Activated naive CD4-positive, alpha-beta T cell treated with anti-CD3 and anti-CD28 coated beads, Interleukin-2, amount 50 U/mL, for 72 hours (primary cell): ENCODE measurements at places on chromosomes 7 and 10. TPM values are rescaled to one million over a fixed set of nuclear protein-coding genes. Genes with fewer than 3 reads are reported as not detected.

- no peak for DNase-seq
Observed at GRCh38 chr7:97002555-97003261, 2.6 kb upstream of the DLX6 start.

- DNase-seq = no peak
Observed at GRCh38 chr10:3473271-3473670, 300.7 kb upstream of the PITRM1 start.

The ASB4 gene
- not detected for total RNA-seq

DNA sequence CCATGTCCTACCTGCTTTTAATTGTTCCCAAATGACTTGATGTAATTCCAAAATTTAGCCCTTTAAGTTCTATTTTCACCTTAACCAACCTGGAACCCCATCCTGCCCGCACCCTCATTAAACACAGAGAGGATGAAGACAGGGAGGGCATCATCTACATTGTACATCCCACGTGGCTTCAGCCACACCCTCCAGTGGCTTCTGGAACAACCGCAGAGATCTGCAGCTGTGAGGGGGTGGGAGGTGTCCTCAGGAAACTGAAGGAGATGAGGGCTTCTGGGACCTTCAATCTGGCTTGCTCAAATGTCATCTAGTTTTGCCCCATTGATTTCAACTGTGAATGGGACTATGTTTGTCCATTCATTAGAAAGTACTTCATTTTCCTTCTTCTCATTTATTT is 39.0 kb downstream of the AKR1B1 start:
- DNase-seq = no peak

DNA sequence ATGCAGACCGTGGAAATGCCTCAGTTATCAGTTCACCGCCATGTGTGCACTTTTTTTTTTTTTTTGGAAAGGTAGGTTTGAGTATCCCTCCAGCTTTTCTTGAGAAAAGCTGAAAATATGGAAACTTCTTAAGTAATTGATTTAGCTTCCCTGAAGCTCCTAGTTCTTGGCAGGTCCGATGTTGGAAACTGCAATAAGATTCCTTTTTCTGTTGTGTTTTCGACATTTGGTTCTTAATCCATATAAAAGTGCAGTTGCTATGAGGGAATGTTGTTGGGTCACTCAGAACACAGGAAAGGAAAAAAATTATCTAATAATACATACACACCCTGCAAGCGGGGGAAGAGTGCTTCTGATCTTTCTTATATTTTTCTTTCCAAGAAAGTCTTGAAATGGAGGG is 665.2 kb downstream of the INHBA start:
- DNase-seq = no peak

The CNNM1 gene
- 2.2 TPM for total RNA-seq

DNA sequence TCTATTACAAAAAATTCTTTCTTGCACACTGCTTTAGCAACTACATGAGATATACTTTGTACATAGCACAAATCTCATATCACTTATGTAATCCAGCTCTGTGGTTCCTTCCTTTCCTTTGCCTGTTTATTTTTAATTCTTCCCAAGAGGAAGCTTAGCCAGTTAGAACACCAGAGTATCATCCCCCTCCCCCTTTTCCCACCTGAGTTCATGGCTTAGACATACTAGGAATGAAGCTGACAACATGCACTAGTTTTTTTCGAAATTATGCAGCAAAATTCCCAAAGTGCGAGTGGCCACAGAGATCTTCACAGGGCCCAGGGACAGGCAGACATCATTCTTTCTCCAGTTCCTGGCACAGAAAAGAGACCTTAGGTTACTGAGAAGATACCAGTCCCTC is 17.8 kb downstream of the CAV1 start:
- no peak for DNase-seq

The HABP2 gene
- total RNA-seq = not detected

GRCh38 chr7:66442385-66442784 is 186.3 kb upstream of the KCTD7 start:
- no peak for DNase-seq

DNA sequence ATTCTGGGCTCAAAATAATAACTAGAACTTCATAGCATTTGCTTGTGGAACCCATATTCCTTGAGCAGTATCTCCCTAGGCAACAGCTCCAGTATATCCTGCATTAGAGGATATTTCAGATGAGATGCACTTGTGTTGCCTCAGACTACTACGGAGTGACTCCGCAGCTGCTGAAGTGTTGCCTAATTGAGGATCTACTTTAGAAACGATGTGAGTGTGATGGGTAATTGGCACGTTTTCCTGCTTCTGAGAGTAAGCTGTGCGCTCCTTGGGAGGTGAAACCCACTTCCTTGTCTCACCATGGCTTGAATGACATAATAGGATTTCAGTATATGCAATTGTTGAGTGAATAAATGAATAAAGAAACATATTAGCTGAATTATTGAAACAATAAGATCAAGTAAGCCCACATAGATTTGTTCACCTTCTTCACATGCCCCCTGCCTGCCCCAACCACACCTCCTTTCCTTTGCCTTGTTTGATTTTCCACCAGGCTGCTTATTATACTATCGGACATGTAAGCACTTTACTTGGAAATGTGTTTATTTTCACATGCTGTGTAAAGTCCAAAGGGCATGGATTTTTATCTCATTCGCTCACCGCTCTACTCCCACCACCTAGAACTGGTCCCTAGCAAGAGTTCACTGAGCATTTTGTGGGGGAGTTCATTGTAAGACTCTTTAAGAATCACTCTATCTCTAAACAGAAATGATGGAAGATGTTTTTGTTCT is 303.8 kb downstream of the KCNMA1 start:
- no peak for DNase-seq

DNA sequence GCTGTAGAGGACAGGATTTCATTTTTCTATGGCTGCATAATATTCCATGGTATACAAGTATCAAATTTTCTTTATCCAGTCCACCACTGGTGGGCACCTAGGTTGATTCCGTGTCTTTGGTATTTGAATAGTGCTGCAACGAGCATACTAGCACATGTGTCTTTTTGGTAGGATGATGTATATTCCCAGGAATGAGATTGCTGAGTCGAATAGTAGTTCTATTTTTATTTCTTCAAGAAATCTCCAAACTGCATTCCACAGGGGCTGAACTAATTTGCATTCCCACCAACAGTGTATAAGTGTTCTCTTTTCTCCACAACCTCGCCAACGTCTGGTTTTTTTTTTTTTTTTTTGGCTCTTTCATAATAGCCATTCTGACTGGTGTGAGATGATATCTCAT is 550.0 kb downstream of the REEP3 start:
- no peak for DNase-seq

DNA sequence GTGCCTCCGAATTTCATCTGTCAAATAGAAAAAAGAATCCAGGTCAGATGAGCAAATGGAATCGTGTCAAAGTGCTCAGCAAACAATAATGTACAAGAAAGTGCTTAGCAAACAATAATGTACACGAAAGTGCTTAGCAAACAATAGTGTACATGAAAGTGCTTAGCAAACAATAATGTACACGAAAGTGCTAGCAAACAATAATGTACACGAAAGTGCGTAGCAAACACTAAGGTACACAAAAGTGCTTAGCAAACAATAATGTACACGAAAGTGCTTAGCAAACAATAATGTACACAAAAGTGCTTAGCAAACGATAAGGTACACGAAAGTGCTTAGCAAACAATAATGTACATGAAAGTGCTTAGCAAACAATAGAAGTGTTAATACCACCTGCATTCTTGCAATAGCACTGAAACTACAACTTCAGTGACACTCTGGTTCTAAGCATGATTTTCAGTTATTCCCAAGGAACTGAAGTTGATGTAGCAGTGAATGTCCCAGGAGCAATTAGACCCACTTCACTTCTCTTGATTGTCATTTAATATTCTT is 33.4 kb upstream of the MYL10 start:
- DNase-seq = no peak

The SFTPA2 gene
- not detected for total RNA-seq

The CDH23 gene
- 11.2 TPM for total RNA-seq

The GBX1 gene
- not detected for total RNA-seq

DNA sequence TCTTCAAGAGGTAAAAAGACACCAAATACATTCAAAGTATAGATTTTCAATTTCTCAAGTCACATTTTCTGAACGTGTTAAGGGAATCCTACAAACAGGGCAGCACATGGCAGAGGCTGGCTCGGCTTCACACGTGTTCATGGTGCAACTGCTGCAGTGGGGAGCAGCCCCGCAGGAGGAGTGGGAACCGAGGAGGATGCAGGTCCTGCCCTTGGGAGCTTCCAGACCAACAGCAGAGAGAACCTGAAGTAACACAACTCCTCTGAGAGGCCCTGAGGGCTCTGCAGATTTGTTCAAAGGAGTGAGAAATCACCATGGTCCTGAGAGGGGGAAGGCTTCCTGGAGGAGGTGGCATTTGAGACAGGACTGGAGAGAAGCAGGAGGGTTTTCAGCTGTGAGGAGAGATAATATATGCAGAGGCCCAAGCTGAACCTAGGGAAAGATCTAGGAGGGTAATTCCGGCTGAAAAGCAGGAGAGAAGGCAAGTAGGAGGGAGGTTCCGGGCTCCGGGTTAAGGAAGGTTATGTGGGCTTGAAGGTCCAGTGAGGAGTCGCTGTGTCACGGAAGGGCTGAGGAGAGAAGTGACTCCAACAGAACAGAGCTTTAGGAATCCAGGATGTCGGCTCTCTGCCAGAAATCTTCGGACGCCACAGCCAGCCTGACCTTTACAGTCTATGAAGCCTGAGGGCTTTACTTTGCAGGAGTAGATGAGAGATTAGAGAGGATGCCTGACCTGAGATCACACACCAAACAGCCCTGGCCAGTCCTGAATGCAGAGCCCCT is 77.5 kb downstream of the GPR26 start:
- no peak for DNase-seq

The POLD2 gene
- 212 TPM for total RNA-seq

- no peak for DNase-seq
Observed at GRCh38 chr7:77242068-77242467, 42.4 kb upstream of the FGL2 start.

The IFIT5 gene
- 3.1 TPM for total RNA-seq

- DNase-seq = no peak
Observed at GRCh38 chr10:121942749-121943416, 15.1 kb upstream of the ATE1 start.

- DNase-seq = no peak
Observed at GRCh38 chr10:114648368-114648767, 9.7 kb downstream of the ABLIM1 start.

The SPDYE11 gene
- total RNA-seq = not detected

DNA sequence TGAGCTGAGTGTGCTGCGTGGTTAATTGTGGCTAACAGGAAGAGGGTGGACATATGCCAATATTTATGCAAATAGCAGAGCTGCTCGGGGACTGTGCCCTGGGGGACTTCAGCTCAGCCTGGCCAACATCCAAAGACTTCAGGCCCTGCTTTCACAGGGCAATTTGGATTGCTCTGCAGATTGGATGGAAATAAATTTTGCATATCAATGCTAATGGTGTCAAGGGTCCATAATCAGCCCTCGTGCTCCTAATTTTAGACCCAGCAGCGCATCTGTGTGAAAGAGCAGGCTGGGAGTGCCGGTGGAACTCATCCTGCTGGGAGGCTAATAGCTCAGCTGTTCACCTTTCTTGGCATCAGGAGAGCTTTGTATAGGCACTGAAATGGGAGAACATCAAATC is 270.1 kb downstream of the TCERG1L start:
- no peak for DNase-seq

DNA sequence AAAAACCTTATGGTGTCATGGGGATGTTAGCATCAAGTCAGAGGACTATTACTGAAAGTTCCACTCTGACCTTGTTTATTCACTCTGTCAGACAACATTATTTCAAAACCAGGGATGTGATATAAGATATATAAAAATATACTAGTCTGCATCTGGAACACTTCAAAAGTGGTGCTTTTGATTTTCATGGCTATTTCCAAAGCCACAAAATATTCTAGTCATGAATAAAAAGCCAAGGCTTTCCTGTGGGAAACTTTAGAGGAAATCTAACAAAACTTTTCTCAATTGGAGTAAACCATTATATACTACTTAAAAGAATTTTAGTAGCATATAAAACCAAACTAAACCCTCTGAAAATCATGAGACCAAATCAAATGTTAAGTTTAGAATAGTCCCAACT is 205.2 kb downstream of the TMEM26 start:
- DNase-seq = no peak

GRCh38 chr7:159112136-159113011 is 32.3 kb downstream of the VIPR2 start:
- peak; percentile 45 for DNase-seq

The DNTT gene
- 0.18 TPM for total RNA-seq

GRCh38 chr7:82098414-82098813 is 328.6 kb upstream of the HGF start:
- DNase-seq = no peak

- no peak for DNase-seq
Observed at GRCh38 chr7:92809397-92809759, 27.0 kb downstream of the CDK6 start.
